NCI-H2081 (cell line): ENCODE measurements at places on chromosomes 2 and 18.

DNA sequence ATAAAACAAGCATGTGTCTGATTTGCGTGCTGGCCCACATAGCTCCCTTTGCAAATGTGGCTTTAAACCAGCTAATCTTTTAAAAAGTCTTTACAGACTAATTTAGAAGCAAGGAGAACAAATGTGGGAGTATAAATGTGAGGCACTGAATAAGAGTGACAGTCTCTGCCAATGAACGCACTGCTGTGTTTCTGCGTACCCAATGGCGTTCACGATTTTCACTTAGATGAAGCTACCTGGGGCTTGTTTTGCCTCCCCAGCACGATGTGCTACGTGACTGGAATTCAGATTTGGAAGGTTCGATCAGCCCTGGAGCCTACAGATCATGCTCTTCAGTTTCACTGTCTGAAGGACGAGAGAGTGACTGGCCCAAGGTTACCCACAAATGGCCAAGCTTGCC, 10.8 kb upstream of the CRACDL start:
- no peak for DNase-seq

DNA sequence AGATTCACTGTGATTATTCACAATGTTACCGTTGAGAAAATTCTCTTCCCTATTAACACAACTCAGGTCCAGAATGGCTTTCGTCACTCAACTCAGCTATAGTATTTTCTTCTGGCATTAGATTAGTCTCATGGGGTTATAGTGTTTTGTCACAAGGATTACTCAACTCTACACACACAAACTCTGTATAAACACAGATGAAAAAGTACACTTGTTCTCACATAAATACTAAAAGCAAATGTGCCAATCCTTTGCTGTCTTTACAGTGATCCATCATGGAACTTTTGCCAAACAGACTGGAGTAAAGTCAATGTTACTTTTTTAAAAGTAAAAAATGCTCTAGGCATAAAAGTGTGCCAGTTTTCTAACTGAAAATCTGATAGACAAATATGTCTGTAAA, 267.6 kb downstream of the RBM43 start:
- DNase-seq = no peak

GRCh38 chr2:85648619-85649018, 19.4 kb downstream of the SFTPB start:
- no peak for DNase-seq

GRCh38 chr2:12151716-12152115, 405.3 kb downstream of the LPIN1 start:
- no peak for DNase-seq

DNA sequence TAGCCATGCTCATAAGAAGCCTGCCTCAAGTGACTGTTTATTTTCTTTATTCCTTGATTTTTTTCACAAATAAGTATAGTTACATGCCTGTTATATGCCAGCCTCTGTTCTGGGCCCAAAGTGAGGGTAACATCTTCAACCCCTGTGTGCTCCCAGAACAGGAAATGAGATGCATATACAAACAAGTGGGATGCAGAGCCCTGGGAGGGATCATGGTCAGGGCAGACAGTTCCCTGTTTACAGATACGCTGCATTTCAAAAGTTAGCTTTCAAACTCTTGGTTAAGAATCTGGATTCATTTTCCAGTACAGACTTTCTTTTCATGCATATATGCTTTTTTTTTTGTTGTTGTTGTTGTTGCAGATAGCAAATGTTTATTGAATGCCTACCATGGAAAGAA, 24.4 kb downstream of the GPR39 start:
- no peak for DNase-seq

DNA sequence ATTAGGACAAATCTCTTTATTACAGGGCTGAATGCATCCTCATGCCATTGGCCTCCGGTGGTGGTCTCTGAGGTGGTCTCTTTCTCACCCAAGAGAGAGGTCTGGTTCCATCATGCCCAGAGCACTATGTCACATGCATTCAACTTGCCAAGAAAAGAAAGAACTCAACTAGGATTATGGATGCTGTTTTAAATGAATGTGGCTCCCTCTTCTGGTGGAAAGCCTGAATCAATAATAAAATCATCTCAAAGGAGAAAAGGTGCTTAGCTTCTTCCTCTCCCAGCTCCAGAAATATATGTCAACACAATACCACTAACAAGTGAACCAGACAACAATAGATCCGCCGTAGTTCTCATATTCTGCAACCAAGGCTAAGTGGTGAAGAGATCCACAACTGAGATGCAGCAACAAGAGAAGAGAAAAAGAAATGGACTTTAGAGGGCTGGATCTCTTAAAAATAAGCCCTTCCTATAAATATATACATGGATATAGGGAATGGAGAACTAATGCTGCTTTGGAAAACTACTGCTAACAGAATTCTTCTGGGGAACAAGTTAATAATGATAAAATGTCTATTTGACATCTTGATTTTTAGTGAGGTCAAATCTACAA, 396.8 kb downstream of the NCKAP5 start:
- peak; percentile 50 for DNase-seq

- no peak for DNase-seq
Measured at GRCh38 chr2:60544954-60545560, 8.4 kb downstream of the BCL11A start.

GRCh38 chr18:12043811-12044210, 49.8 kb upstream of the ANKRD62 start:
- DNase-seq = no peak
